ENCODE measurements at places on chromosomes 6 and 20. TPM values are rescaled to one million over a fixed set of nuclear protein-coding genes. Genes with fewer than 3 reads are reported as not detected.

DNA sequence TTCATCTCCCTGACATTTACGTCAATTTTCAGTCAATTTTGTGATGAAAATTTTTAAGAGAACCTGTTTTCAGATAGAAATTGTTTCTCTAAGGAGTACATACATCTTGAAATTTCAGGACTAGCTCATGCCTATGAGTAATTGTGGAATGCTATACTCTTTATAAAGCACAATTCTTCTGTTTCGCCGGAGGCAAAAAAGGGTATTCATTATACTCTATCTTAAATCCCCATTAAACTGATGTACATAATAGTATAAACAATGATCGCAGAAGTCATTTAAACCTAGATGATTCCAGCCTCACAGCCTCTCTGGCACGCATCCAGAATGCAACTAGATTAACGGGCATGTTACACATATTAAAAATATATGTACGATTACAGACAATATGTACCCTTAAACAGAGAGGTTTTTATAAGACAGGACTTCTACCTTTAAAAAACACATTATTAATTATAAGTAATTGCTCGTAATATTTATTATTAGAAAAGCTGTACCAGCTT, 62.6 kb downstream of the NRSN1 start:
- no peak for DNase-seq

DNA sequence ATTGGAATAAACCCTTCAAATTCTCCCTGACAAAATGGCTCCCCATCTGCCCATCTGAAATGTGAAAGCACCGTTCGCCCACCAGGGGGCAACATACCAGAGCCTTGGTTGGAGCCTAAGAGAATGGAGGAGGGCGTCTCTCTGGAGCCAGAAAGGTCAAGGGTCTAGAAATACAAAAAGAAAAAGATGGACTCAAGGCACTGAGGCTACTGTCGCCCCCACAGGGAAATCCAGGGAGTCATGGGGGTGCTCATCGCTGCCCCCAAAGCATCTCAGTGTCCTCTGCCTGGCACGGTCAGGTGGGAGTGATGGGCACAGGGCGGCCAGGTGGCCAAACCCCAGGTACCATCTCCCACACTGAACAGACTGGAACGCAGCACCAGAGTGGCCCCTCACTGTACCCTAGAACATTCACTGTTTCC, 136.3 kb downstream of the ZMYND8 start:
- no peak for DNase-seq

The SMOC2 gene
- total RNA-seq, result 11.6 TPM

- no peak for DNase-seq
These were observed 120.2 kb upstream of the BEND3 start for GRCh38 chr6:107235511-107235910.

The SALL4 gene
- total RNA-seq, result 1.8 TPM
